ENCODE measurements at places on chromosomes 13 and 19. TPM values are rescaled to one million over a fixed set of nuclear protein-coding genes. Genes with fewer than 3 reads are reported as not detected.

The TRPM4 gene
- total RNA-seq: 18.6 TPM

The ZNF442 gene
- total RNA-seq: 2.8 TPM

The ZNF723 gene
- total RNA-seq: not detected

The SERPINE3 gene
- total RNA-seq: not detected

The PRR19 gene
- total RNA-seq: 1.1 TPM

The SIGLEC10 gene
- not detected for total RNA-seq

The ATP1A3 gene
- 0.26 TPM for total RNA-seq

The CEACAM3 gene
- total RNA-seq: not detected

The C19orf38 gene
- 1.1 TPM for total RNA-seq

The MISP3 gene
- 3.0 TPM for total RNA-seq

The FAM83E gene
- 5.1 TPM for total RNA-seq

The PROZ gene
- total RNA-seq: not detected

The CASP14 gene
- total RNA-seq: not detected

The FAAP24 gene
- 2.0 TPM for total RNA-seq

The BCKDHA gene
- 53.4 TPM for total RNA-seq

The ZIK1 gene
- total RNA-seq: 3.9 TPM

The CD209 gene
- total RNA-seq: not detected

The SPRYD7 gene
- 8.7 TPM for total RNA-seq

The OR10H1 gene
- not detected for total RNA-seq

The ZNF66 gene
- 3.4 TPM for total RNA-seq

The NCAN gene
- total RNA-seq: 0.05 TPM

The ZNF730 gene
- total RNA-seq: 0.88 TPM

The EID2 gene
- total RNA-seq: 12.9 TPM

The PLPP2 gene
- 0.05 TPM for total RNA-seq

The ATP13A1 gene
- total RNA-seq: 102 TPM

The PTOV1 gene
- total RNA-seq: 161 TPM

The ZNF383 gene
- total RNA-seq: 5.6 TPM

The FXYD5 gene
- total RNA-seq: 19.5 TPM

The NDUFS7 gene
- 104 TPM for total RNA-seq

The CAMSAP3 gene
- not detected for total RNA-seq

The HNRNPUL1 gene
- total RNA-seq: 78.6 TPM

The SOX1 gene
- not detected for total RNA-seq

The PRODH2 gene
- total RNA-seq: not detected

The SIGLEC8 gene
- not detected for total RNA-seq

The CRX gene
- not detected for total RNA-seq

The WIZ gene
- 29.2 TPM for total RNA-seq

The KIR2DL3 gene
- not detected for total RNA-seq

The CAPN12 gene
- total RNA-seq: not detected

The PRMT1 gene
- 584 TPM for total RNA-seq

The HPN gene
- not detected for total RNA-seq

The GPR180 gene
- total RNA-seq: 14.4 TPM

The FBXW9 gene
- total RNA-seq: 11.9 TPM

The ADPRHL1 gene
- total RNA-seq: 8.4 TPM

The GTF2F2 gene
- 33.9 TPM for total RNA-seq

The ZNF536 gene
- total RNA-seq: not detected

The IGFL1 gene
- total RNA-seq: not detected

The SLC25A30 gene
- total RNA-seq: 8.8 TPM

The LINGO3 gene
- not detected for total RNA-seq
